ENCODE measurements at places on chromosomes 16 and 17.

DNA sequence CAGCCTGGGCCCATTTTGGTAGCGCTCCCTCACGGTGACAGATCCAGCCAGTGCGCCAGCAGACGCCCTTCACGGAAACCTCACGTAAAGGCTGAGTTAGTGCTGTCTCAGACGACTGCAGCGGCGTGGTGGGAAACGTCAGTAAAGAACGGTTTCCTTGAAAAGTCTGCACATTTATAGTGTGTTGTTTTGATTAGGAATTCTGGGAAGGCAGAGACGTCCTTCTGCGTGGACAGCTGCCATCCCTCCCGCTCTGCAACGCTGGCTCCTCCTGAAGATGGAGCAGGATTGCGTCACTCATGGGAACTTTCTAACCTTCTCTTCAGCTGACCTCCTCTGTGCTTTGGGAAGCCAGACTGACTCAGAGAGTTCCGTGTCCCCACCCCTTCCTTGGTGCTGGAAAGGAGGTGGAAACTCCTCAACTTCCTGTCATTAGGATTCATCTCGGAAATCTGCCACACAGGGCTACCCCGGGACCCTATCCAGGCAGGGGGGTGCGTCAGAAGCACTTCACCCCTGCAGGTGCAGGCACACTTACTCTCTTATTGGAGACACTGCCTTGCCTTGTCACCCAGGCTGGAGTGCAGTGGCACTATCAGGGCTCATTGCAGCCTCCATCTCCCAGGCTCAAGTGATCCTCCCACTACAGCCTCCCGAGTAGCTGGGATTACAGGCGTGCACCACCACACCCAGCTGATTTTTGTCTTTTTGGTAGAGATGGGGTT, 24.3 kb upstream of the CRISPLD2 start:
- no peak for DNase-seq

GRCh38 chr17:49148171-49148570, 15.6 kb downstream of the B4GALNT2 start:
- DNase-seq = no peak

- DNase-seq = no peak
Measured at GRCh38 chr16:27566417-27566816, 16.5 kb downstream of the KATNIP start.

DNA sequence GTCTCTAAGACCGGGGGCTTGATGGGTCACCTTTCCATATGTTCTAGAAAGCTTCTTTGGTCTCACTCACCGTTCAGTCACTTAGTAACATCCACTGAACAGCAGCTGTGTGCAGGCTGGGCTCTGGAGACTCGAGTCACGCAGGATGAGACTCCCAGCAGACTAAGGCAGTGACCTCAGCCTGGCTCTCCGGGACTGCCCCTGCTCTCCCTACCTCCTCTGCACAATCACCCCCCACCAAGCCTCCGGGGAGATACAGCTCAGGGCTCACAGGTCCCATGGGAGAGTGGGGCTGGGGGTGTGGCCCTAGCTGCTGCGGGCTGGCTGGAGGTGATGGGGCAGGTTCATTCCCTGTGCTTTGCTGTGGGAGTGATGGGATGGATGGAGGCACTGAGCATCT, 14.1 kb downstream of the FLYWCH2 start:
- no peak for DNase-seq

DNA sequence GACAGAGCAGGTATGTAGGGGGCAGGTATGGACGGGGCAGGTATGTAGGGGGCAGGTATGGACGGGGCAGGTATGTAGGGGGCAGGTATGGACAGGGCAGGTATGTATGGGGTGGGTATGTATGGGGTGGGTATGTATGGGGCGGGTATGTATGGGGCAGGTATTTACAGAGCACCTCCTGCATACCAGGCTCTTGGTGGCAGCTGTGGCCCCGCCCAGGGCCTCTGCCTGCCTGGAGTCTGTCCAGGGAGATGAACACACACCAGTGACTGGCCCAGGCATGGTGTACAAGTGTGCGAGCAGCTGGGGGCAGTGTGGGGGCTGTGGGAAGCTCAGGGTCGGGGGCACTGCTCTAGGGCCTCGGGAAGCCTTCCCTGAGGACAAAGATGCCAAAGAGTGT, 4.4 kb downstream of the RPL3L start:
- DNase-seq = no peak

- no peak for DNase-seq
Measured at GRCh38 chr17:17103160-17103559, 60.9 kb downstream of the MPRIP start.

DNA sequence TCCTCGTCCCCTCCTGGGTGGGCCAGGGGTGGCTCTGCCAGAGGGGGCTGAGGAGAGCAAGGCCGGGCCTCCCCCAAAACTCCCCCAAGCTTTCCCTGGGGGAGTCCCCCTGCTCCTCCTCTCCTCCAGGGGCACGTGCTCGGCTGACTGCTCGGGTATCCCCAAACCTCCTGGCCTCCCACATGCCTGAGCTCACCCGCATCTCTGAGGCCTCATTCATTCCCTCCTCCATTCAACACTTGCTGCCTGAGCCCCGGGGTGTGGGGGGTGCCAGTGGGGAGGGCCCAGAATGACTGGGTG, 83.1 kb downstream of the RTN4RL1 start:
- no peak for DNase-seq

- DNase-seq = no peak
Measured at GRCh38 chr16:8094696-8095095, 495.6 kb downstream of the TMEM114 start.

DNA sequence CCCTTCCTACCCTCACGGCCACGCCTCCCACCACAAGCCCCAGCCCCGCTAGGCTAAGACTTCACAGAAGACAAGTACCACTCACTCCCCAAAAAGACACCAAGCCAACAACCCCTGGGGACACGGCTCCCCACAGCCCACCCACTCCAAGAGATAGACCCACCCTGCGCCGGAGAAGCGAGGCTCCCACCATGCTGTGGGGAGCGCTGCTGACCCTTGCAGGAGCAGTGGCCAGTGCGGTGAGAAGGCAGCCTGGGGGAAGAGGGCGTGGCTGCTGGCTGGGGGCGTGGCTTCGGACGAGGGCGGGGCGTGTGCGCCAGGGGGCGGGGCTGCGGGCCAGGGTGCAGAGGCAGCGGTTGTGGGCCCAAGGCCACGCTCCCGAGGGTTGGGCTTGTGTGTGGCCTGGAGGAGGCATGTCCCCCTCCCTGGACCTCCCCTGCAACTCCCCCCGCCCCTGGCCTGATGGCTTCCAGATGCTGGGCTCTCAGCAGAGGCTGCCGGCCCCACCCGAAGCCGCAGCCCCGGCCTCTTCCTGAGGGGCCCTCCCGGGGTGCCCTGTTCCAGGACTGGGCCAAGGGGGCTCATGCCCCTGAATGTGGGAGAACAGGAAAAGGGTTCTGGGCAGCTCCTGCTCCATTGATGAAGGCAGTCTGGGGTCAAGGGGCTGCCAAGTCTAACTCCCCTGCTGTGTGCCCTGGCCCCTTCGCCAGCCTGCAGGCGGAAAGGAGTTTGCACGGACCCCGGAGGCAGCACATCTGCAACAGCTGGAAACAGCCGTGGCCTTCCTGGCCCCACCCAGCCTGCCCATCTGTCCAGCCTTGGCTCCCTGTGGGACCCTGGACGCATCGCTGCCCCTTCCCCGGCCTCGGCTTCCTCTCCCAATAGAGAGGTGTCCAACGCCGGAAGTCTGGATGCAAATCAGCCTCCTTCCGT, 9.1 kb downstream of the TFAP4 start:
- DNase-seq = no peak

DNA sequence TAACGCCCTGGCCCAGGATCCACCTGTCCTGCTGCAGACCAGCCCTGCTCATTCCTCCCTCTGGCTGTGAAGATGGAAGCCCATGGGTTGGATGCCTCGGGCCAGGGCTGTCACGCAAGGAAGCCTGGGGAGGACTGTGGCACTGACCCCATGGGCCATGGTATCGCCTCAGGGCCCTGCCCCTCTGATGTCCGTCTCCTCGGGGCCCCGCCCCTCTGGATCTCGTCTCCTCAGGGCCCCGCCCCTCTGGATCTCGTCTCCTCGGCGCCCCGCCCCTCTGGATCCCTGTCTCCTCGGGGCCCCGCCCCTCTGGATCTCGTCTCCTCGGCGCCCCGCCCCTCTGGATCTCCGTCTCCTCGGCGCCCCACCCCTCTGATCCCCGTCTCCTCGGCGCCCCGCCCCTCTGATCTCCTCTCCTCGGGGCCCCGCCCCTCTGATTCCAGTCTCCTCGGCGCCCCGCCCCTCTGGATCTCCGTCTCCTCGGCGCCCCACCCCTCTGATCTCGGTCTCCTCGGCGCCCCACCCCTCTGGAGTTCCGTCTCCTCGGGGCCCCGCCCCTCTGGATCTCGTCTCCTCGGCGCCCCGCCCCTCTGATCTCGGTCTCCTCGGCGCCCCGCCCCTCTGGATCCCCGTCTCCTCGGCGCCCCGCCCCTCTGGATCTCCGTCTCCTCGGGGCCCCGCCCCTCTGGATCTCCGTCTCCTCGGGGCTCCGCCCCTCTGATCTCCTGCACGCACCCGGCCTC, 24.0 kb downstream of the METRNL start:
- DNase-seq = no peak

- DNase-seq = no peak
Measured at GRCh38 chr17:76485569-76485968, 15.7 kb downstream of the RHBDF2 start.

GRCh38 chr17:66085221-66085620, 106.7 kb downstream of the CEP112 start:
- DNase-seq = no peak

DNA sequence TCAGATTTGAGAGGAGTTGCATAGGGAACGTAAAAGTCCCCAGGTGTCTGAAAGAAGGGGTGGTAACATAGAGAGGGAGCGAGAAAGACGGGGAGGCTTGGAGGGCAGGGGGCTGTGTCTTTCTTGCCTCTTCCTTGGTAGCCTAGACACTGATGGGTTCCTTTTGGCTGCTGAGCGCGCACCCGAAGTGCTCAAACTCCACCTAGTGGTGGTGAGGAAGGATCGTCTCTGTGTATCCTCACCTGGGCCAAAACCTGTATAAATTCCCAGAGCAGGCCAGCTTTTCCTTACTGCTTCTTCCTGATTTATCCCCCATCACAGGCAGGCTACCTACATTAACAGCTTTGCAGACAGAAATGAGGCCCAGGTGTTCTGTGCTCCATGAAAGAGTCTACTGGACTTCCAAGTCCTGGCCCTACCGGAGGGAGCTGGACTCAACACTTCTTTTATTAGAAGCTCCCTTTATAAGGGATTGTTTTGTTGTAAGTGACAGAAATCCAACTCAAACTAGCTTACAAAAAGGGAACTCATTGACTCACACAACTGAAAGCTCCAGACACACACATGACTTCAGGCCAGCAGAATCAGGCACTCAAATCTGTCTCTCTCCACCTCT, 5.5 kb upstream of the SLC25A35 start:
- no peak for DNase-seq

DNA sequence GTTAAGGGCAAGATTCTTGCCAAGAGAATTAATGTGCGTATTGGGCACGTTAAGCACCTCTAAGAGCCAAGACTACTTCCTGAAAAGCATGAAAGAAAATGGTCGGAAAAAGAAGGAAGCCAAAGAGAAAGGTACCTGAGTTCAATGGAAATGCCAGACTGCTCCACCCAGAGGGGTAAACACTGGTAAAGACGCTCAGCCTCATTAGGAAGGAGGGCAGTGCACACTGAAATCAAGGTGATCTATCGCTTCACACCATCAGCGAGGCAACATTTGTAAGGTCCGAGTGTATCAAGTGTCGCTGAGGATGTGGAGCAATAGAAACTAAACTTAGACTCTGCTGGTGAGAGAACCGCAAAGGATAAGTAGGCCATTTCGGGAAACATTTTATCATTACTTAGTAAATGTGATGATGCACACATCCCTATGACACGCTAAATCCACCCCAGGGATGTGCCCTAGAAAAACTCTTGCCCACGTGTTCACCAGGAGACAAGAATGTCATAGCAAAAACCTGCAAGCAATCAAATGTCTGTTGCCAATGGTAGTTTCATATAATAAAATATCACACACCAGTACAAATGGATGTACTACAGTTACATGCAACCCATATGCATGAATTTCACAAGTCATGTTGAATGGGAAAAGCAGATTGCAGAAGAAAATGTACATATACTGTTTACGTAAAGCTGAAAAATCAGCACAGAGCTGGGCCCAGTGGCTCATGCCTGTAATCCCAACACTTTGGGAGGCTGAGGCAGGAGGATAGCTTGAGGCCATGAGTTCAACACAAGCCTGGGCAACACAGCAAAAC, 23.6 kb downstream of the CNTROB start:
- no peak for DNase-seq

GRCh38 chr17:56653877-56654276, 60.4 kb downstream of the NOG start:
- DNase-seq = peak; percentile 9

- no peak for DNase-seq
Measured at GRCh38 chr17:82548681-82549303, 29.3 kb downstream of the FOXK2 start.

DNA sequence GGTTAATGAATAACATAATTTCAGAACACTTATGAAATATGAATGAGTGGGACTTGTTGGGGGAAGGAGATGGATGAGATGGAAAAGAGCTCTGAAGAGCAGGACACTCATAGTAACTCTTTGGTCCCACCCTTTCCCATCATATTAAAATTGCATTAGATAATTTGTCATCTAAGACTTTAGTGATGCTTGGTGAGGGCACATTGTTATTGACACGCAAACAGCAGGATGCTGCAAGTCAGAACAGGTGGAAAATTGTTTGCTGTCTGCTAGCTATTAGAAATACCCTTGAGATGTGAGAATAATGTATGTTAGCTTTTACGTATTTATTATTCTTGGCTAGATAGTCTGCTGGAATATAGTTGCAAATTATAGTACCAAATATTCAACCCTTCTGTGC, 75.7 kb downstream of the TANC2 start:
- DNase-seq = no peak

- DNase-seq = no peak
Measured at GRCh38 chr17:74123350-74123749, 80.1 kb upstream of the RPL38 start.

DNA sequence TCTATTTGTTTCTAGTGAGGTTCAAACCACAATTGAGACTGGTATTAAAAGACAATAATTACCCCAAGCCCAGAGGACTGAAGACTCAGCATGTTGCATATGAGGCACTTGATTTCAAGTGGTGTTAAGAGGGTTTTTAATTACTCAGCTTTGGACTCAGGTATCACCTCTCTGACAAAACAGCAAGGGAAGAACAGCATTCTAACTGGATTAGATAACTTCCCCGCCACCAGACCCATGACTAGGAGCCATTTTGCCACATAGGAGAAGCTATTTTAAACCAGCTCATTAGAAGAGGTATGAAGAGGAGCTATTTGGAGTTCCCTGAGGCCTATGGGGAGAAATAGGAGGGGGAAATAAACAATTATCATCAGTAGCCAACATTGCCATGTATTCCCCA, 226.1 kb upstream of the TOX3 start:
- no peak for DNase-seq

DNA sequence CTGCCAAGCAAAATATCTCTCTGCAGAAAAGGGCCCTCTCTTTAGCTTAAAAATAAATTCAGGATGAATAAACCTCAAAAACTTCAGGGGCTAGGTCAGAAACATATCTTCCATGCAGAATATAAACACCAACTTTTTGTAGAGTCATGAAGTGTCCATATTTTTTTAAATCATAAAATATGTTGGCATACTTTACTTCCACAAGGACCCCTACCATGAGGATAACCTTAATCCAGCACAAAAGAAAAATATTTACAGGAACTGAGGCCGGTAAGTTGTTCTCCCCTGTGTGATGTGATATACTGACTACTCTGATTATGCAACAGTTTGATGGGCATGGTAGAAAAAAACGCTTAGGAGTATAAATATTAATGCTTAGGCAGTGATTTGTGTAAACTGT, 264.8 kb upstream of the CDH11 start:
- DNase-seq = no peak

All from glomerular endothelial cell (primary cell).